Hematopoietic multipotent progenitor cell treated with erythropoietin and hydrocortisone succinate and interleukin-3 and kit ligand, for 8 days (in vitro differentiated cells): ENCODE measurements at places on chromosomes 16 and 17.

DNA sequence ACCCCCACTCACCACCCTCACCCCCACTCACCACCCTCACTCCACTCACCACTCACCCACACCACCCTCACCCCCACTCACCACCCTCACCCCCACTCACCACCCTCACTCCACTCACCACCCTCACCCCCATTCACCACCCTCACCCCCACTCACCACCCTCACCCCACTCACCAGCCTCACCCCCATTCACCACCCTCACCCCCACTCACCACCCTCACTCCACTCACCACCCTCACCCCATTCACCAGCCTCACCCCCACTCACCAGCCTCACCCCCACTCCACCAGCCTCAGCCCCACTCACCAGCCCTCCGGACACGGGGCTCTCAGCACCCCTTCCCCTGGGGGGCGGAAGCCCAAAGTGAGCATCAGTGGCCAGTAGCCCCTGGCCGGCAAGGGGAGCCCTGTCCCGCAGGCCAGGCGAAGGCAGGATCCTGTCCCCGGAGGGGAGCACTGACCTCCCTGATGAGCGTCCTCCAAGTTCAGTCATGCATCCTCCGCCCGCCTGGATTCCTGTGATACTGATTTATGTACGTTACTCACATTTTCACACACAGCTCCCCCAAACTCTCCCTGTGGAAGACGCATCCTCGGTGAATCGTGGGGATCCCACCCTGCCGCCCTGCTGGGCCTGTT is 18.0 kb upstream of the C1QTNF8 start:
- DNase-seq = no peak

DNA sequence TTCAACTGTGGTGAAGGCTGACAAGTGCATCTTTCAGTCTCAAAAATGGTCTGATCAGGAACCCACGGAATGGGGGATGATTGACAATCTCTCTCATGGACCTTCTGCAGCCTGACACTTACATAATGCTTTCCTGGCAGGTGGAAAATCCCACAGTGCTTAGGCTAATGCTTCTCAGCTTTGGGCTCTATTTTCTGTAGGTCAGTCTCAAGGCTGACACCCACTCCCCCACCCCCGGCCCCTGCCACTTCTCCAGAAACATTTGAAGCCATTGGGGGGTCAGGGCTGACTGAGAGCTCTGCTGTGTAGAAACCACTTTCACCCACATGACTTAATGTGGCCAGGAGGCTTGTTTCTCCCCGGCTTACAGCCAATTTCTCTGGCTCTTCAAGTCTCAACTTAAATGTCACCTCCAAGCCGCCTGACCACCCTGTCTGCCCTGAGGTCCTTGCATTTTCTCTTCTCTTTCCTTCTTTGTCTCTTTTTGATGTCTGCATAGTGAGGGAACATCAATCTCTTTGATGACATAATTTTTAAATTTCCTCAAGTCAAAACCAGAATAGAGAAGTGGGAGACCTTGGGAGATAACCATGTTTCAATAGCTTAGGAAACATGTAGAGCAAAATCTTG is 16.7 kb upstream of the IRF8 start:
- no peak for DNase-seq

GRCh38 chr17:58383892-58384462 is 32.0 kb upstream of the SUPT4H1 start:
- no peak for DNase-seq

- no peak for DNase-seq
Observed at GRCh38 chr16:56987692-56988091, 1.7 kb upstream of the NLRC5 start.

- DNase-seq = no peak
Observed at GRCh38 chr16:51225878-51226277, 74.8 kb upstream of the SALL1 start.

GRCh38 chr16:51072591-51072990 is 78.5 kb downstream of the SALL1 start:
- no peak for DNase-seq

DNA sequence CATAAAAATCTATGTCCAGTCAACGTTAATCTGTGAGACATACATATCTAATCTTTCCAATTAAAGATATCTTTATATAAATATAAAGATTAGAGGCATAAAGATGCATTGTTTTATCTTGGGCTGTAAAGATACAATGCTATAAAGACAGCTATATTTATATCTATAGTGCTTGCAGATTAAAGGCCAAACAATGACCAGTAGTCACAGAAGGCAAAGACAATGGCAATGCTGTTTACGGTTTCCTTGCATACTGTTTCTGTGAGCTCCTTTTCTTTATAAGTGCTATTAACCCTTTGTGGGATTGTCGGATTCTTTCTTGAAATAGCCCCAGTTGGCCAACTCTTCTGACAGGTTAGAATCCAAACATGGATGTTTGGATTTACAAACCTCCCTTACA is 85.5 kb upstream of the SALL1 start:
- DNase-seq = no peak

DNA sequence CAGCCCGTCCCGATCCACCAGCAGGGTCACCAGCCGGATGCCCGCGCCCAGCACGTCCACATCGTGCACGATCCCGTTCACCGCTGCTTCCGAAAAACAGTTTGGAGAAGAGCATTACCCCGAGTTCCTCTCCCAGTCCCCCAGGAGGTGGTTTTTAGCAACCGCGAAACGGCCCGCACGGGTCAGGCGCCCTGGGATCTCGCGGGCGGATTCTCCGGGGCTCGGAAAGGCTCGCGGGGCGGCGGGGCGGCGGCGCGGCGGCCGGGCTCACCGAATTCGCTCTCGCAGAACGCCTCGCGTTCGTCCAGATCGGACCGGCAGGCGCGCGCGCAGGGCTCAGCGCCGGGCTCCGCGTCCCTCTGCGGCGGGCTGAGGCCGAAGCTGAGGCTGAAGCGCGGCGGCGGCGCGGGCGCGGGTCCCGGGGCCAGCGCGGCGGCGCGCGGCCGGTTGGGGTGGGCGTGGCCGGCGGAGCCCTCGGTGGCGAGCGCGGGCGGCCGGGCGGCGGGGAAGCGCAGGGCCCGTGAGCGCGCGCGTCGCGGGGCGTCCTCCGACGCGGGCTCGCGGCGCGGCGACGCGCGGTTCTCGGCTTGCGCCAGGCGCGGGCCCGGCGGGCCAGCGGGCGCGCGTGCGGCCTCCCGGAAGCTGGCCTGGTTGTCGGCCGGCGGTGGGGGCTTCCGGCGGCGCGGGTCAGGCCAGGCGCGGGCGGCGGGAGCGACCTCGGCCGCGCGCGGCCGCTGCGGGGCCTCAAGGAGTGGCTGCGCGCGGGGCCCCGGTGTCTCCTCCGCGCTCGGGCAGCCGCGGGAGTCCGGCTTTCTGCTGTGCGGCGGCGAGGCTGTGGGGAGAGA is 2.9 kb downstream of the C17orf58 start:
- peak; percentile 83 for DNase-seq

- DNase-seq = no peak
Observed at GRCh38 chr16:25260416-25260815, 2.8 kb upstream of the ZKSCAN2 start.

DNA sequence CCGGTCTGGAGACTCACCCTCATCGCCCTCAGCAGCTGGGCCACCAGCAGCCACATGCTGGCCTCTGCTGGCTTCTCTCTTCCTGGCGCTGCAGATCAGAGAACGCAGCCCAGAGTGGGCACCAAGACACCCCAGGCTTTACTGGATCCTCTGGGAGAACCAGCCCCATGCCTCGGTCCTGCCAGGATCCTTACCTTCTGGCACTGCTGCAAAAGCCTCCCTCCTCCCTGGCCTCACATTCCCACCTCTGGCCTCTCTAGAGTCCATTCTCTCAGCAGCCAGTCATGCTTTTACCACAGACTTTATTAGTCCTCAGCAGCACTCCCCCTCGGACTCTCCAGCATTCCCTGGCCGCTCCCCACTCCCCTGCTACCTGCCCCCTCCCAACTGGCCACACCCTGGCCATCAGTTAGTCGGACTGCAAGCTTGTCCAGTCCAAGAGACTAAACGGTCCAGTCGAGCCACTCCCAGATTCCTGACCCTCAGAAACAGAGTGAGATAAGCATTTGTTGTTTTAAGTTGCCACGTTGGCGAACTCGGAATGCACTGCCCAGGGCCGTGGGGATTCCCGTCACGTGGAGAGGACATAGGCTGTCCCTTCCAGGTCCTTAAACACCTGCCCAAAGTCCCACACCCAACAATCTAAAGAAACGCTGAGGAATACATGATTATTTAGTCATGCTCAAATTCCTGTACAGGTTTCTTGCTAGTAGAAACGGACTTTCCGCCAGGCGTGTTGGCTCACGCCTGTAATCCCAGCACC is 5.9 kb upstream of the SPG7 start:
- no peak for DNase-seq

GRCh38 chr17:76481071-76481655 is 13.8 kb downstream of the AANAT start:
- DNase-seq = no peak

DNA sequence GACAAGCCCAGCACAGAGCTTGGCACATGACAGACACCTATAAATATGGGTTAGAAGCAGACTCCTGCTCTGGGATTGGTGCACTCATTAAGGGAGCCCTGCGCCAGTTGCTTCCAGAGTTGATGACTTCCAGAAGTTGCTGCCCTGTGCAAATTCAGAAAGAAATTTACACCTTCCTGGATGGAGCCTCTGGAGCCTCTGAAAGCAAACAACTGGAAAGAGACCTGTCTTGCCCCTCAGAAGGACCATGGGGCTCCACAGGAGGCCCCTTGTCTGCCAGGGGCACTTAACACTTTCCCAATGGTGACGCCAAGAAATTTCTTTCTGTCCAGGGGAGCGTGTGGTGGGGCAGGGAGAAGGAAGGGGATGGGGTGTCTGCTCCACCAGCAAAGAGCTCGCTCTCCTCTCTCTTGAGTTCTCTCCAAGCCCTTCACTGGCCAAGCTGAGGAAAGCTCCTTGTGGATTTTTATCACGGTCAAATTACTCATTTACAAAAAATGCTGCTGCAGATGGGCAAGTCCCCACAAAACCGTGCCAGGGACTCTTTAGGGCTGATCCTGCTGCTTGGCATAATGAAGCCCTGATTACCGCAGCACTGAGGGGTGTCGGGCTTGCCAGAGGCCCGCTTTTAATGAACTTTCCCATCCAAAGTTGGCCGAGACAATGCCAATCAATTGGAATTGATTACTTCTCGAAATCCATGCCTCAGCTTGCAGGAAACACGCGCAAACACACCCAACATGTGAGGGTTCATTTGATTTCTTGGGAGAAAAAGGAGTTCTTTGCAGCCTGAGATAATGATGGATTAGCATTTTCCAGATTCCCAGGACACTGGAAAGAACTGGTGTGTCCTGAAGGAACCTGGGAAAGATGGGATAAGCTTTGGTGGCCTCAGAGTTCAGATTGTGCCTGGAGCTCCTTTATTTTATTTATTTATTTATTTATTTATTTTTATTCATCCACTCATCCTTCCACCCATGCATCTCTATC is 583.6 kb upstream of the CDH5 start:
- no peak for DNase-seq

DNA sequence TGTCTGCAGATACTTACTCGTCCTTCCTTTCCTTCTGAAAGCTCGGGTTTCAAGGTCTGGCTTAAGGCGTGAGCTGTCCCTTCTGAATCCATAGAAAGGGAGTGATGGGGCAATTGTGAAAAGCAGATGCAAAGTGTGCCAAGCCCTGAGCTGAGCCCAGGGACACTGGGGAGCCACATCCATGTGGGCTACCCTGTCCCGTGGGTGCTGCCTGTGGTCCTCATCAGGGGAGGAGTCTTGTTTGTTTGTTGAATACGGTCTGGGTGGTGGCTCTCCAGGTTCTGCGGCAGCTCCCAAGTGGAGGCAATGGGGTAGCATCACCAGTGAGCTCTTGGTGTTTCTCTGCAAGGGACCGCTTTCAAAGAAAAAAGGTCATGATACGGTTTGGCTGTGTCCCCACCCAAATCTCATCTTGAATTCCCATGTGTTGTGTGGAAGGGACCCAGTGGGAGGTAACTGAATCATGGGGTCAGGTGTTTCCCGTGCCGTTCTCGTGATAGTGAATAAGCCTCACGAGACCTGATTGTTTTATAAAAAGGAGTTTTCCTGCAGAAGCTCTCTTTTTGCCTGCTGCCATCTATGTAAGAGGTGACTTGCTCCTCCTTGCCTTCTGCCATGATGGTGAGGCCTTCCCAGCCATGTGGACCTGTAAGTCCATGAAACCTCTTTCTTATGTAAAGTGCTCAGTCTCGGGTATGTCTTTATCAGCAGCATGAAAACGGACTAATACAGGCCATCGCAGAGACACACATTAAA is 1.0 kb upstream of the ALG1 start:
- DNase-seq = no peak

DNA sequence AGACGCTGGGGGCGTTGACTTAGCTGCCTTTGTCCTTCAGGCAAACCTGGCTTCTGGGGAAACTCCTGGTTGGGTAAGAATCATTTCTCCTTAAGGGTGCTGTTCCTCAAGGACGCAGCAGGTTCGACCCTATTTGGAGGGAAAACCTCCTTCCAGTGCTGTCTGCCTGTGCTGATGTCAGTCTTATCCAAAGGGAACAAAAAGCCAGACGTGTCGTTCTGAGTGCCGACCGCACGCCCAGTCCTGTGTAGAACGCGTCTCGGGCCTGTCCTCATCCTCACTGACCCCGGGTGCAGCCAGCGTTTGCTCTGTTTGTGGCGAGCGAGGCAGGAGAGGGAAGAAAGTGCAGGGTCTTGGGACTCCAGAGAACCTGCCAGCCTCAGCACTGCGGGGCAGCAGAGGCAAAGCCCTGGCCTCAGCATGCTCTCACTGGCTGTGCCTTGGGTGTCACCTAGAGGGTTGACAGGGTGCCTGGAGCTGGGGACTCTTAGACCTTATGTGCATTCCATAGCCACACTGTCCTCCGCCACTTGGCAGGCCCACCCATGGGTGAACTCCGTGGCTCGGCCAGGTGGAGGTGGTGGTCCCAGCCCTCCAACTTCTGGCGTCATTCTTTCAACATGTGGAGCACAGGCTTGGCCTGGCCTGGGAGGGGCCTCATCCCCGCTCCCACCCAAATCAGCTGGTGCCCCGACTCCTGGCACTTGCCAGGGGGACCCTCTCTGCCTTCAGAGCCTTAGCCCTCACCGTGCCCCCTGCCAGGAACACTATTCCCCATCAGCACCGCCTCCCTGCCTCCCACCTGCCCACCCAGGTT is 6.0 kb downstream of the SNN start:
- DNase-seq = no peak

DNA sequence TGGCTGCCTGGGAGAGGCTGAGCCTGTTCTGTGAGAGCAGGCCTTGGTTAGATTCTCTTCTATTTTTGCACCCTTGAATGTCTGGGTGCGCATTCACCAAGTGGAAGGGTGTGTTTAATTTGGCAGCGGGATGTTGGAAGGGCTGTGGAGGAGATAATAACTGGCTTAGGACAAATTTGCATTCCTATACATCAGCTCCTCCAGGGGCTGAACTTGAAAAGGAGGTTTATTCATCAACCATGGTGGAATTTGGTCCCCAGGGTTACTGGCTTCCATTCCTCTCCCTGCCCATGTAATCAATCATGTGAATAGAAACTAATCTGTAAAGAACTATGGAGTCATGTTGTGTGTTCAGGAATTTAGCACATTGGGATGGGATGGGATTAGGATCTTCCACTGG is 100.2 kb upstream of the FOXF1 start:
- DNase-seq = no peak
